SHP77 treated with DMSO at 0.1 percent for 48 hours (cell line): ENCODE measurements at places on chromosomes 12 and 14.

DNA sequence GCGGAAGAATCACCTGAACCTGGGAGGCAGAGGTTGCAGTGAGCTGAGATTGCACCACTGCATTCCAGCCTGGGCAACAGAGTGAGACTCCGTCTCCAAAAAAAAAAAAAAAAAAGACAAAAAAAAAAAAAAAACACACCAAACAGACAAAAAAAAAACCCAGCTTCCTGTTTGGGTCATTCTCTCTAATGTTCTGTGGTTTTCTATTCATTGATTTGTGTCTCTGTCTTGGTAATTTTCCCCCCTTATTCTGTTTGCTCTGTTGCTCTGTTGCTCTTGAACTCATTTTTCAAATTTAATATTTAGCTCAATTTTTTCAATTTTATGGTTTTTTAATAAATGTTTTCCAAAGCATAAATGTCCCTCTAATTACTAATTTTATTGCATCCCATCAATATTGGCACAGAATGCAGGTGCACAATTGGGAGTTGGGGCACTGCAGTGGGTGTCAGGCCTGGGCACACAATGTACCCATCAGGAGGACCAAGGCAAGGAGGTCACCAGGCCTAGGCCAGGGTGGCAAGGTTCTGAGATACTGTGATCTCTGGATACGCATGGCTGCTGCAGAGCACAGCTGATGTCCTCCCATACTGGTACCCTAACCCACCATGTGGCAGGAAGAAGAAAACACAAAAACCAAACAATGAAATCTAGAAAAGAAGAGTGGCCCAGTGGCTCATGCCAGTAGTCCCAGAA lies 8.0 kb upstream of the GNPTAB start:
- no peak for DNase-seq

DNA sequence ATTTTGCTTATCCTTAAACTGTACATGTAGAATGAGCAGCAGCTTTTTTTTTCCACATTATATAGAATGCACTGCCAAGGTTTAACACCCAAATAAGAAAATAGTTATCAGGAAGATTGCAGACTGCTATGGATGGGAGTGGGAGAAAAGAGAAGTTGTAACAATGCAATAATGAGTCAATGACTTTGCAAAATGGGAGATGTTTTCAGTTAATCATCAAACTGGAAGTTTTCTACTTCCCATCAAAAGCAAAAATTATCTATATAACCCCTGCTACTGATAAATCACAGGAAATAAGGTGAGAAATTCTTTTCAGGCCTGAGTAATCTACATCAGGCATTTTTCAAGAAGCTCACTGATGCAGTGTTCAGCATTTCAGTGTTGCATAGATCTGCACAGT lies 309.1 kb downstream of the GXYLT1 start:
- no peak for DNase-seq

DNA sequence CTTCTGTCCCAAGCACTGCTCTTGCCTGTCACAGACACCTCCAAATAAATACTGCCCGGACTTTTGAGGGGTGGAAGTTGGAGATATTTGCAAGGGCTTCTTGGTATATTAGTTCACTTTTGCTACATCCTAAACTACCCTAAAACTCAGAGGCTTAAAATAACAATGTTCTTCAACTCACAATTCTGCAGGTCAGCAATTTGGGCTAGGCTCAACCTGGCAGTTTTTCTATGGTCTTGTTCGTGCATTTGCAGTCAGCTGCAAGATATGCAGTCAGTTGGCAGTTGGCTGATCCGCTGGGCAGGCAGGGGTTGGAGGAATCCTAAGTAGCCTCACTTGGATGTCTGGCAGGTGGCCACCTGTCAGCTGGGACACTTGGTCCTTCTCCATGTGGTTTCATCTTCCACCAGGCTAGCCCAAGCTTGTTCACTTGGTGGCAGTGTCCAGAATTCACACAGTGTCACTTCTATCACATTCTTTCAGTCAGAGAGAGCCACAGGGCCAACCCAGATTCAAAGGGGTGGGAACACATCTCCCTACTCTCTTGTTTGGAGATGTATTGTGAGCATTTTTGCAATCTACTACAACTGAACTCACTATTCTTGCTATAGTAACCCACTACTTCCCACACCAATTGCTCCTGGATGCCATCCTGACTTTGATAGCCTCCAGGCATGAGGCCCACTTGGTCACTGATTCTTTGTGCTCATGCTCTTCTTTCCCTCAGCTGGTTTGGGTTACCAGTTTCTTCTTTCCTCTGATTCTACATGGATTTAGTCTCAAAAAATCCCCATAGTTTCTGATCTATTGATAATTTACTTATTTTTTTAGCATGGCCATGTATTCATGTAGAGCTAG lies 27.8 kb upstream of the CAPRIN2 start:
- no peak for DNase-seq

DNA sequence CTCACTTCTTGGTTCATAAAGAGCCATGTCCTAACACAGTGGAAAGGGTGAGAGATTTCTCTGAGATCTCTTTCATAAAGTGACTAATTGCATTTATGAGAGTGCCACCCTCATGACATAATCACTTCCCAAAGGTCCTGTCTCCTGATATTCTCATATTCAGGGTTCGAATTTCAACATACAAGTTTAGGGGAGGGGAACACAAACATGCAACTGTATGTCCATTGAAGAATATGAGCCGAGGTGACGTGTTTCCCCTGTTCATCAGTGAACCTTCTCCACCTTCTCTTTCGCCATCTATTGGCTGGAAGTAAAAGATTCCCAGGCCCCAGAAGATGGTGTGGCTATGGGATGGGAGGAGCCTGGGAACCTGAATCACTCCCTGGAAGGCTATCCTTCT lies 354.2 kb upstream of the ATP2B1 start:
- no peak for DNase-seq

DNA sequence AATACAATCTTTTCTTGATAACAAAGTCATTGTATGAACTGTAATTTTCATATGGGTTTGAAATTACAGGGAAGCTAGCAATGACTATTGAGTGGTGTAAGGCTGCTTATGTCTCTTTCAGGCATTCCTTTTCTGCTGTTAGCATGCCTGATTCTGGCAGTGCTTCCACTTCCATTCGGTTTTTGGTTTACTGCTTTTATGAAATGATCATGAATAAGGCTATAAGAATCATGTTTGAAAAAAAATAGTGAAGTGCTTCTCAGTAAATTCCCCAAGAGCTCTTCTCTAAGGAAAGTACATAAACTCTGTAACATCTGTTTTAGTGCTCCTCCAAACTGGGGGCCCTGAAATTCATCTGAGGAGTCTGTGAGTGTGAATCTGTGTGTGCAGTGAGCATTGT lies 434.0 kb upstream of the RGS6 start:
- no peak for DNase-seq

- no peak for DNase-seq
Observed at GRCh38 chr14:71429902-71430301, 502.3 kb upstream of the RGS6 start.

GRCh38 chr12:84641940-84642545 lies 270.6 kb downstream of the SLC6A15 start:
- DNase-seq, result no peak

DNA sequence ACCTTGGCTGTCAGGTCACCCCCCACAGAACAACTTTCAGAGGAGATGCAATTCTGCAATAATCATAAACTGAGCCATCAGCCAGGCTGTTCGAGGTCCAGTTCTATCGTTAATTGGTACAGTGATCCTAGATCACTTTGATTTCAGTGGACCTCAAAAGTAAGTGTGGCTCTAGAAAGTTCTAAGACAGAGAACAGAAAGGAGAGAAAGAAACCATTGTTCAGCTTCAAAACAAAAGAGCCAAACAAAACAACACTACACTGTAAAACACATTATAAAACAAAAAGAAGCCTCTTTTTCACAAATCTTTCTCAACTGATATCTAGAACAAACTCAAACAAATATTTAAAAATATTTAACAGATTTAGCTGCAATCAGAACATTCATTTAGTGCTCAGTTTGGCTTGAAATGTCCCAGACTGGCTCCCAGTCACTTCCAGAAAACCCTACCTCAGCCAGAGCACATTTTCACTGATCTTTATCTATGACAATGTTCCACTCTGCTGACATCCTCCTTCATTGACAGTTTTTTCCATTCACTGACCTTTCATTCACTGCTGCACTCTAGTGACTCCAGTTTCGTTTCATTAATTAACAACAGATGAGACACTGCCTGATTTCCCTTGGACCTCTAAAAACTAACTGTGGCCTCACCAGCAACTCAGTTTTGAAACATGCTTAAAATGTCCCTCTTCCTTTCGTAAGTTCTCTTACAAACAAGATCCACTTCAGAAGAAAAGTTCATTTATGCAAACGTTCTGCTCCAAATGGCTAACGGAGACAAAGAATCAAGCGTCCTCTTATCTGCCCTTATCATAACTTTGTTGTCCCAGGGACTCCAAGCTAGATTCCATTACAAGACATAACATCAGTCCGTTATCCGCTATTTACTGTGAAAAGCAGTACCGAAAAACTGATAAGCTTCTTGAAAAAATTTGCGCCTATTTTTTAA lies 56.8 kb downstream of the DUSP16 start:
- DNase-seq, result no peak

GRCh38 chr14:105227346-105227745 lies 21.0 kb upstream of the BTBD6 start:
- DNase-seq, result no peak

DNA sequence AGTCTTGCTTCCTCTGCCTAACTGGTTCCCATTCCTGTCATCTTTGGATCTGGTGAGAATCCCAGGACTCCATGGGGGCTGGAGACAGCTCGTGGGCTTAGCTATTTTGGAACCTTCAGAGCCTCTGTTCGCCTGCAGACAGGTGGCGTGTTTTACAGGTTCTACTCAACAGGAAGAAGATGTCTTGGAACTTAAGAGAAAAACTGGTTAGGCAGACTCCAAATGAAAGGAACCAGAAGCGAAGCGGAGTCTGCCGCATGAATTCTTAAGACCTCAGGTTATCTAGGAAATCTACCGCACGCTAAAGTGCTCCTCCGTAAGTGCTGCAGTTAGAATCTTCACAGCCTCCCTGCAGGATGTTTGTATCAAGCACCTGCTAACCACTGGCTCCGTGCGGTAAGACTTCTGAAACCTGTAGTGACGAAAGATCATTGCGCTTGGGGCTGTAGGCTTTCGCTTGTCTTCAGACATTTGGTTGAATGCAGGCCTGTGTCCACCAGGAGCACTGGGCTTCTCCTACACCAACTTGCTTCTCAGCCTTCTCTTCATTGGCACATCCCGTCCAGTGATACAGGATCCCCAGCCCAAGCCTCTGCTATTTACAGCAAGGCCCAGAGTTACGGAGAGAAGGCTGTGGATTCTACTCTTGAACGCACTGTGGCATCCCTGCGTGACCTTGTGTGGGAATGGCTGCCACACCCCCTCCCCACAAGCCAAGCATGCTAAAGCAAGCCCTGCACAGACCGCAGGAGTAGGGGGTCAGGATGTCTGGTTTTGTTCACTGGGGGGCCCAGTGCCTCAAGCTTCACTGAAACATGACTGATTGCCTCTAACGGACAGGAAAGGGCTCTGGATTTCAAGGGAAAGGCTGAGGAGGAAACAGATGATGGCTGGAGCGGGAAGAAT lies 35.0 kb downstream of the ACADS start:
- no peak for DNase-seq
